ENCODE measurements at places on chromosomes 12 and 14.

DNA sequence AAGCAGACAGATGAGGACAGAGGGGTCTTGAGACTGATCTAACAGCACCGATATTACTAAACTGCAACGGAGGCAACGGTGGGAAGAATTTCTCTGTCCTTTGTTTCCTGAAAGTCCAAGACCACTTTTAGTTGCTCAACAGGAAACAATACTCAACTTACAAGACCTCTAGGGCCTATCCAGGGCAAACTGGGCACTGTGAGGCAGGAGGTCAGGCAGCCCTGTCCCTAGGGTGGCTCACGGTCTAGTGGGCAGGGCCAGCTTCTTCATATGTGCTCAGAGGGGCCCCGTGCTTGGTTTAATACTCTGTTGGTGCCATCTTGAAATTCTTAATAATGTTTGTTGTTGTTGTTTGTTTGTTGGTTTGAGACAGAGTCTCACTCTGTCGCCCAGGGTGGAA is 14.2 kb downstream of the SSH1 start:
- DNase-seq: no peak

DNA sequence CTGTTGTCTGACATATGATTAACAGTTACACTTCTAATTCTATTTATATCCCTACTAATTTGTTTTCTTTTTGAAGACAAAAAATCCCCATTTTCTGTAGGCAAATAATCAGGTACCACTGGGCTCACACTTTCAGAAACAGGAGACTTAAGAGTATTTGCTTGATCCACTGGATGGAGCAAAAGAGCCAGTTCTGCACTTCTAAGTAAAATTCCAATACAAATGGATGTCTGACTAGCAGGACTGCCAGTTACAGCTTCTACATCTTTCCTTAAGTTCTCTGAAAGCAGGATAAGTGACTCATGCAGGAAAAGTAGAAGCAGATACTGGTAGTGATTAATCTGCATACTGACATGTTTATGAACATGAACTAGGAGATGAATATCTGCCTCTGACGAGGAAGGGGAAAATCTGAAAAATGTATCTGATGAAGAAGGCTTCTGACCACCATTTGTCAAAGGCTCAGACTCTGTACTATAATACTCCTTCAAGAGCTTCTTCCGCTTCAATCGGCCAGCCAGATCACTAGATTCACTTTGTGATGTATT is 73.8 kb upstream of the ANKS1B start:
- DNase-seq: peak; percentile 28

DNA sequence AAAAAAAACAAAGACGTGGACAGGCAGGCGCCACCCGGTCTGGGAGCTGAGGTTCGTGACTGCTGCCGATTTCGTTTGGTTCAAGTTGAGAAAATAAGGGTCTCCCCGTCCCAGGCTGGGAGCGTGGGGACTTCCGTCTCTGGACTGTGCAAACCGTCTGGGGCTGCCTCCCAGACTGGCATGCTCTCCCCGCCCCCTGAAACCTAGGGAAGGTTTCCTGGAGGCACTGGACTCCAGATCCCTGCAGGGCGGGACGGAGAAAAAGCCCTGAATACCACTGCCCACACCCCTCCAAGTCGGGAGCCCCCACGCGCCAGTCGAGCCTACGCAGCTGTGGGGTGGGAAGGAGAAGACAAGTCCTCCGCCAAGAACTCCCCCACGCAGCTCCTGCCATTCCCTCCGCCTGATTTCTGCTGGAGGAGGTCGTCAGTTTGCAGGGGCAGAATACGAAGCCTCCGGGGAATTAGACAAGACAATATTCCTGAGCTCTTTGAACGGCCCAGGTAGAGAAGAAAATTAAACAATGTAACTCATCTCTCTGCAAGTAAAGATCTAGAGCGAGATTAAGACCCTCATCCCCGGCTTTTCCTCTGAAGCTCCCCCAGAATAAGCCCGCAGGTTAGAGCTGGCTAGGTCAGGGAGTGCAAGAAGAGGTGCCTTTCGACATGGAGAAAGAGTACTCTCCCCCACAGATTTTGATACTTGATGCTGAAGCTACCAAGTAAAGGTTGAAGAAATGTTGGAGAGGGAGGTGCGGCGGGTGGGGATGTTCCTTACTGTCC is 10.4 kb upstream of the HOXC13 start:
- no peak for DNase-seq

DNA sequence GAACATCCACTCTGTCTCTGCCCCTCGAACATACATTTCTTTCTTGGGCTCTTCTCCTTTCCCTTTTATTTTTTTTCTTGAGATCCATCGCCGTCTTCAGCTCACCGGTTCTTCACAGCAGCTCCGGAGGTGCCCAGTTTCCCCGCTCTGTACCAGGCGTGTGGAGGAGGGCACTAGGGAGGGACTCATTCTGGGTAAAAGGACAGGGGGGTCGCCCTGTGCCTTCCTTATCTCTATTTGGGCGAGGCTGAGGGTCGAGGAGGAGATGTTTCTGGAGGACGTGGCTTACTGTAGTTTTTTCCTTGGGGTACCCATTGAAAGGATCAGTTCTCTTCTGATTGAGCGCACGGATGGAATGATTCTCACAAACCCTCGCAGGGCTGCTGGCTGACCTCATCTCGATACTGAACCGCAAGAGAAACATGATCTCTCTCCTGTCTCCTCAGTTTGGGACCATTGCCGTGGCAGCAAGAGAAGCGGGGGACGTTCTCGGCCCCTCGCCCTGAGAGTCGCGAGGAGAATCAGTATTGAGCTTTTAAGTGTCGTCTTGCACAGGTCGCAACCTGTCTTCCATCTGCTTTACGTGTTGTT is 386 bp downstream of the LIN52 start:
- DNase-seq: no peak

GRCh38 chr14:103259801-103260628 is 74.0 kb upstream of the EIF5 start:
- DNase-seq: no peak
